ENCODE measurements at places on chromosomes 6 and 20.

DNA sequence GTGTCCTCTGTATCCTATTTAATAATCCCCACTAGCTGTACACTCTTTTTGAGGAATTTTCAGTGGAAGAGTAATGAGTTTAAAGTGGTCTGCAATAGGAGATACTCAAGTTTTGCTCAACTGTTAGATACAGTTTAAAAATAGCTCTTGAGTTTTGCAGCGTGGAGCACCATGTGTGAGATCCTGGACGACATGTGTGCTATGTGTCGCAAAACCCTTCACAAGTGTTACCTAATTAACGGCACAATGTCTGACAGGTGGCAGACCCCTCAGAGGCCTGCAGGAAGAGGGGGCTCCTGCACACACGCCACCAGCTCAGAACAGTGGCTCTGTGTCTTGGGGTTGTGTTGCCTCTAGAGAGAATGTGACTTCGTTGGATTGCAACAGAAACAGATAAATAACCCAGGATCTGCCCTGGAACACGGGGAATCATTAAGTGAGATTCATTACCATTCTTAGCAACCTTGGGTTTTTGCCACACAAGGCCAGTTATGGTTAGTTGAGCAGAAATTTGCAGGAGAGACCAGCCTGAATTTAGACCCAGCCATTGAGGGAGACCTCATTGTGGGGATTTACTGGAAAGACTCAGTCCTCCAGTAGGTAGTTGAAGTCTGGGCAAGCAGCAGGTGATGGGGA lies 73.8 kb downstream of the SASH1 start:
- no peak for DNase-seq

GRCh38 chr6:704046-704445 lies 11.1 kb upstream of the EXOC2 start:
- DNase-seq: no peak

DNA sequence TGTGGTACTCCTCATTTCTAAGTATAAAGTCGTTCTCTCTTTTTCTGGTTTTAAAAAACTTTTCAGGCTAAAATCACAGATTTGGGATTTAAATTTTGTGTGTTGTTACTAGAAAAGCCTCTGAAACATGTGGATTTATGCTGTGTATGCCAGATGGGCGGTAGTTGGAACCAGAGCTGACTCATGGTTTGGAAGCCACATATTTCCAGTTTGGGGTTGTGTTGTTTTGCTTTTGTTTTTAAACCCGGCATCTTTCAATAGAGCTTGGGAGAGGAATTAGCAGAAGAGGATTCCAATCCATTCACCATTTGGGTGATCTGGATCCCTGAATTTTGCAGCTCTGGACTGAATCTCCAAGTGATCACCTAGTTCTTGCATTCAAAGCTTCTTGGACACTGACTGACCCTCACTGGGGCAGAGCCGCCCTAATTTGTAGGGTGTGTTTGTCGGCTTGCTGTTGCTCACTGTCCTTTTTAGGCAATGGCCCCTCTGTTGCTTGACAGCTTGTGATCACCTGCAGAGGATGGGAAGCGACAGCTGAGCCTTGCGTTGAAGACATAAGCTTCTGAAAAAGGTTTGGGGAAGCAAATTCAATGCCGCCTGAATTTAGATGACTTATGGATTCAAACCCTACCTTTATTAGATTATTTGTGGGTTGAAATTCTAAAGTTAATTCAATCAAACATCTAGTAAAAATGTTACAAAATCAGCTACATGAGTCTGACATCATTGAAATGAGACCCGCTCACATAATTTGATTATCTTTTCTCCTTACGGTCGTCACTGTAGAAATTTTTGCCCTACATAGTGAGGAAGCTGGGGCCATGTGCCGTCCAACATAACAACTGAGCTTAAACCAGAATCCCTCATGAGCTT lies 79.9 kb upstream of the CD83 start:
- DNase-seq: no peak

- DNase-seq: no peak
Observed at GRCh38 chr6:75934643-75935472, 137.6 kb downstream of the IMPG1 start.

GRCh38 chr6:135062735-135063134 lies 8.1 kb upstream of the HBS1L start:
- no peak for DNase-seq

All from posterior cingulate gyrus (tissue), 11 donors.